Large intestine (tissue), 12 donors: ENCODE measurements at places on chromosomes 1 and 21.

- no peak overlapping the region for H3K4me3 ChIP-seq
- H3K27ac ChIP-seq = no peak overlapping the region
- H3K27me3 ChIP-seq = peaks cover 3% of the 10 kb centered on the region
- H3K4me1 ChIP-seq = no peaks in the 10 kb centered on the region
- H3K36me3 ChIP-seq = no peaks in the 10 kb centered on the region
Measured at GRCh38 chr1:24349891-24350290, 30.7 kb downstream of the GRHL3 start.

DNA sequence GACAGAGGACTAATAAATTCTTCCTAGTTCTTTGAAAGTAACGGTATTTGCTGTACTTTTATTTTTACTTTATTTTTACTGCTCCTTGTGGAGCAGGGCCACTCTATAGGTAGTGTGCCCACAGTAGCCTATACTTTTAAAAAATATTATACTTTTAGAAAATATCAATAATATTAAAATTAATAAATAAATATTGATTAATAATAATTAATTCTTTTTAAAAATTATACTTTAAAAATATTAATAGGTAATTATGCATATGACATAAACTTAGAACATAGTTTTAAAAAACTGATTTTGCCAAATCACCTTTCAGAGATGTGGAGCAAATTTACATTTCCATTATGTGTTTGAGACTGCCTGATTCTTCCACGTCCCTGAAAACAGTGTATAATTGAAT is 30.8 kb downstream of the ZBED6 start:
- no peak overlapping the region for H3K4me3 ChIP-seq
- H3K4me1 ChIP-seq = no peaks in the 10 kb centered on the region
- H3K36me3 ChIP-seq = peaks cover 64% of the 10 kb centered on the region
- no peak for DNase-seq
- no peak overlapping the region for H3K27ac ChIP-seq
- H3K27me3 ChIP-seq = no peaks in the 10 kb centered on the region

GRCh38 chr1:39500862-39501389 is 9.5 kb downstream of the BMP8A start:
- no peak overlapping the region for H3K4me3 ChIP-seq
- H3K4me1 ChIP-seq = no peaks in the 10 kb centered on the region
- DNase-seq = no peak
- no peaks in the 10 kb centered on the region for H3K27me3 ChIP-seq
- H3K36me3 ChIP-seq = no peaks in the 10 kb centered on the region

DNA sequence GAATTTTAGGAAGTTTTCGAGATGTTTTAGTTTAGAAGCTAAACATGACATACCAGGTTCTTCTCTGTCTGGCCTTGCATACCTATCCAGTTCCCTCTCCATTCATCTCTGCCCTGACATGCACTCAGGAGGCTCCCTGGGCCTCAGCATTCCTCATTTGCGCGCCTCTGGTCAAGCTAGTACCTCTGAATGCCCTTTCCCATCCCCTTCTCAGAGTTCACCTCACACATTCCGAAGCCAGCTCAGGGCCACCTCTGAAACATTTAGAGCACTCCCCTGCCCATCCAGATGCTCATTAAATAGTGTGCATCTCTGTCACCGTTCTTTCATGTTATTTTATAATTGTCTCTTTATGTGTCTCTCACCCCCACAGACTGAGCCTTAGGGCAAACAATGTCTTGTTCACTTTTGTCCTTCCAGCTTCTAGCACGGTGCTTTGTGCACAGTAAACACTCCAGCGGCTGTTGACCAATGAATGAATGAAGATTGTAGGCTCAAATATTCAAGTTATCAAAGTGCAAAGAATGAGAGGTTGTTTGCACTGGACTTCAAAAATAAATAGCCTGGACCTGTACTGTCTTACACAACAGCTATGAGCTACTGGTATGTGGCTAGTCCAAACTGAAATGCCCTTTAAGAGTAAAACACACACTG is 1.2 kb upstream of the DHCR24 start:
- H3K36me3 ChIP-seq = peaks cover 2% of the 10 kb centered on the region
- peaks cover 41% of the 10 kb centered on the region for H3K4me1 ChIP-seq
- no peak for DNase-seq

GRCh38 chr1:2098839-2099785 is 48.9 kb downstream of the PRKCZ start:
- peaks cover 50% of the 10 kb centered on the region for H3K36me3 ChIP-seq
- H3K27ac ChIP-seq = no peak overlapping the region
- no peak overlapping the region for H3K4me3 ChIP-seq
- DNase-seq = no peak
- peaks cover 5% of the 10 kb centered on the region for H3K4me1 ChIP-seq

DNA sequence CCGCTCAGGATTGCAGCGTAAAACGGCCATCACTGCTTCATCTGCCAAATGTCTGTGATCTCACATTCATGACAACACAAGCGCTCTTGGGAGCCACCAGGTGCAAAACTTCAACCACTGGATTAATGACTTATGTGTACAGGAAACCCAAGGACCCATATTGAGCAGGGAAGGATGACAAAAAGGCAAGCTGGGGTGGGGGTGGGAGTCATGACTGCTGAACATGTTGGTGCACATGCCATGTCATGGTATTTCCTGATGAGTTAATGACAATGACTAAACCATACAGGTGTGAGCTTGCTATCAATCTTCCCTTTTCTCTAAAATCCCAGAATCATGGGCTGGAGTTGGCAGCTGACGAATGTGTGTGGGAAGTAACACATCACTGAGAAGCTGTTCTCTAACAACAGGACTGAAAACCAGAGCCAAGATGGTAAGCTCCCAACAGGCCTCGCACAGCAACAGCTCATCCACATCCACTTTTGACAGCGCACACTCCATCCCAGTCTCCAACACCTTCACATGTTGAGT is 3.1 kb upstream of the SH2D5 start:
- H3K4me3 ChIP-seq = no peak overlapping the region
- H3K27ac ChIP-seq = no peak overlapping the region
- H3K36me3 ChIP-seq = peaks cover 20% of the 10 kb centered on the region
- H3K27me3 ChIP-seq = peaks cover 21% of the 10 kb centered on the region
- peaks cover 16% of the 10 kb centered on the region for H3K4me1 ChIP-seq
- DNase-seq = no peak

- H3K36me3 ChIP-seq = peaks cover 52% of the 10 kb centered on the region
- H3K27me3 ChIP-seq = peaks cover 15% of the 10 kb centered on the region
- H3K27ac ChIP-seq = peak overlapping the region; percentile 21
- no peak overlapping the region for H3K4me3 ChIP-seq
- peaks cover 21% of the 10 kb centered on the region for H3K4me1 ChIP-seq
Measured at GRCh38 chr1:109239047-109239408, 10.3 kb upstream of the CELSR2 start.

DNA sequence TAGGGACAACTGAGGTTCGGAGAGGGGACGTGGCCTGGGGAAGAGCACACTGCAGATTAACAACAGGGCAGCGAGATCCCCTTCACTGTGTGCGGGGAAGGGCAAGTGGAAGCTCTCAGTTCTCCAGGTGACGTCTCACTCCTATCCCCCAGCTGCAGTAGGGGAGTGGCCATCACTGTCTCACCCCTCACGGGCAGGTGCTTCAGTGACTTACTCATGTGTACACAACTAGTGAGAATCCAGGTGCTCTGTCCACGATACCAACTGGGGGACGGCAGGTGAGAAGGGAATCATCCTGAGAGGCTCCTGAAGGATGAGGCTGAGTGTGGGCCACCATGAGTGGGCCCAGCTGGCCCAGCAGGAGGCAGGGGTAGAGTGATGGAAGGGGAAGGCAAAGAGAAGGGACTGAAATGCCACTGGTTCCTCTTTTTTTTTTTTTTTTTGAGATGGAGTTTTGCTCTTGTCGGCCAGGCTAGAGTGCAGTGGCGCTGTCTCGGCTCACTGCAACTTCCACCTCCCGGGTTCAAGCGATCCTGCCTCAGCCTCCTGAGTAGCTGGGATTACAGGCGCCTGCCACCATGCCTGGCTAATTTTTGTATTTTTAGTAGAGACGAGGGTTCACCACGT is 25.9 kb downstream of the RHBG start:
- H3K27ac ChIP-seq = no peak overlapping the region
- no peak for DNase-seq
- no peaks in the 10 kb centered on the region for H3K4me1 ChIP-seq
- H3K36me3 ChIP-seq = no peaks in the 10 kb centered on the region
- H3K4me3 ChIP-seq = no peak overlapping the region

- H3K4me3 ChIP-seq = no peak overlapping the region
- peak; percentile 68 for DNase-seq
- H3K4me1 ChIP-seq = peaks cover 6% of the 10 kb centered on the region
- peak overlapping the region; percentile 27 for H3K27ac ChIP-seq
- no peaks in the 10 kb centered on the region for H3K36me3 ChIP-seq
- H3K27me3 ChIP-seq = no peaks in the 10 kb centered on the region
Measured at GRCh38 chr1:182235952-182236650, 155.5 kb downstream of the GLUL start.

DNA sequence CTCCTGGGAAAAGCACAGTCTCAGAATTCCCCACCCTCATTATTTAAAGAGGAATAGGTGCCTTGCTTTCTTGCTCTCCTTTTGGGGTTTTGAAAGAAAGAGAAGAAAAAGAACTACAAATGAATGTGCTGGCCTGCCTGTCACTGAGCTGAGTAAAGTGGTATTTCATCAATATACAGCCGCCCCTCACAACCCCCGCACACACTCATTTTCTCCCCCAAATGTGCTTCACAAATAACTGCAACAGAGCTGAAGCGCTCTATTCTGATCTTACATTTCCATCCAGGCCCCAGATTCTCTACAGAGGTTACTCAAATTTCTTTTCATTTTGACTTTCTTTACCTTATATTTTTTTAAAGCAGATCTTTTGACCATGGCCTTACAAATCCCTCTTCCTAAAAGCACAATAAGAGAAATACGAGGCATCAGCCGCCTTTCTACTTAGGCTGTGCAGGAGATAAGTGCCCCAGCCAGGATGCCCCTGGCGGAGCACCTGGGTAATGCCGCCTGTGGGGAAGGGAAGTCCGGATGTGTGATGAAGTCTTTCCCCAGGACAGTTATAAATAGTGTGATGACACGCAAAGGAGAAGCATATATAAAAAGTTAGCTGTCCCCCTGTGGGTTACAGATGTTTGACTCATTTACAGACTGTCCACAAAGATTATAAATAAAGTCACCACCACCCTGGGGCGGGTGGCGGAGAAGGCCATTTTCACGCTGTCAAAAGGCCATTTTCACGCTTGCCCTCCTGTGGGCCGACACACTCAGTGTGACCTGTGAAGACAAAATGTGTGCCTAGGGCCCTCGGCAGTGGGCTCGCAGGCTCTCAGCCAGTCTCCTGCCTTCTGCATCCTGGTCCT is 6.5 kb downstream of the KCNN3 start:
- H3K4me1 ChIP-seq = no peaks in the 10 kb centered on the region
- H3K27ac ChIP-seq = no peak overlapping the region
- H3K27me3 ChIP-seq = peaks cover 63% of the 10 kb centered on the region
- H3K36me3 ChIP-seq = no peaks in the 10 kb centered on the region
- no peak for DNase-seq

GRCh38 chr1:29858646-29859045 is 622.3 kb downstream of the PTPRU start:
- no peak overlapping the region for H3K27ac ChIP-seq
- no peak for DNase-seq
- H3K4me1 ChIP-seq = no peaks in the 10 kb centered on the region
- no peaks in the 10 kb centered on the region for H3K36me3 ChIP-seq
- H3K27me3 ChIP-seq = no peaks in the 10 kb centered on the region

DNA sequence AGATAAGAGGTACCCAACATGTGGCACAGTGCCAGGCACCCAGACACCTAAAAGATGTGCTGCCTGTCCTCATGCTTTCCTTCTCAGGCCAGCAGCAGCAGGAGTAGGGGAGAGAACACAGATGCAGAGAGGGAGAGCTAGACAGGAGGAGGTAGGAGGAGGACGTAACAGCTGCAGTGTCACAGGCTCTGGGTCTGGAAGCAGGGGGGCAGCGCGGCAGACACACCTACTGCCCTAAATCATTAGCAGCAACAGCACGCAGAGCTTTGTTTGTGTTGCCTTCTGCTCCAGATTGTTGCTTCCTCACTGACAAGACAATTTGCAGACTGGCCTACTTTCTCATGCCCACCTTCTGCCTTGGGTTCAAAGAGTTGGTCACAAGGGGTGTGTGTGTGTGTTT is 196.7 kb upstream of the DAB1 start:
- no peak overlapping the region for H3K4me3 ChIP-seq
- H3K27ac ChIP-seq = no peak overlapping the region
- H3K27me3 ChIP-seq = no peaks in the 10 kb centered on the region
- peaks cover 7% of the 10 kb centered on the region for H3K4me1 ChIP-seq
- DNase-seq = no peak
- no peaks in the 10 kb centered on the region for H3K36me3 ChIP-seq

DNA sequence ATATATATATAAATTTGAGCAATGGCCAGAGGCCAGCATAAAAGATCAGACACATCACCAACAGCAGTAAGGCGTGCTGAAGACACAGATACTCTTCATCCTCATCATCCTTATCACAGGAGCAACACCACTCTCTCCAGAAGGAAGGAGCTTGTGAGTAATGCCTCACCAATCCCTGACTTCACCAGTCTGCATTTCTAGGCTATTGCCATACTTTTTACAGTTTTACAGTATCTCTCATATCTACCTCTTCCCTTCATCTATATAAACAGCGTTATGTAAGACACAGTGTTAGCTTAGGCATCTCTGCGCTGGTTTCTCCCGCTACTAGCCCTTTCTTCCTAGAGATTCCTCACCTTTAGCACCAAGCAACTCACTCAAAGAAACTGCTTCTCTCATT is 2.4 kb upstream of the ABL2 start:
- peaks cover 5% of the 10 kb centered on the region for H3K4me1 ChIP-seq
- H3K27me3 ChIP-seq = no peaks in the 10 kb centered on the region
- DNase-seq = no peak
- H3K4me3 ChIP-seq = no peak overlapping the region
- H3K36me3 ChIP-seq = no peaks in the 10 kb centered on the region

- H3K36me3 ChIP-seq = peaks cover 25% of the 10 kb centered on the region
- H3K4me3 ChIP-seq = no peak overlapping the region
- no peaks in the 10 kb centered on the region for H3K27me3 ChIP-seq
- no peaks in the 10 kb centered on the region for H3K4me1 ChIP-seq
Measured at GRCh38 chr1:20891091-20891490, 104.0 kb upstream of the HP1BP3 start.

- no peak overlapping the region for H3K4me3 ChIP-seq
- peak; percentile 93 for DNase-seq
- H3K27me3 ChIP-seq = no peaks in the 10 kb centered on the region
- H3K36me3 ChIP-seq = no peaks in the 10 kb centered on the region
- H3K27ac ChIP-seq = peak overlapping the region; percentile 53
Measured at GRCh38 chr21:41663805-41664788, 102.8 kb downstream of the RIPK4 start.

GRCh38 chr1:214136324-214136919 is 144.5 kb upstream of the SMYD2 start:
- H3K4me1 ChIP-seq = no peaks in the 10 kb centered on the region
- no peaks in the 10 kb centered on the region for H3K27me3 ChIP-seq
- no peak overlapping the region for H3K27ac ChIP-seq
- no peaks in the 10 kb centered on the region for H3K36me3 ChIP-seq

- no peaks in the 10 kb centered on the region for H3K4me1 ChIP-seq
- no peak overlapping the region for H3K4me3 ChIP-seq
- peaks cover 12% of the 10 kb centered on the region for H3K36me3 ChIP-seq
- H3K27ac ChIP-seq = no peak overlapping the region
- no peaks in the 10 kb centered on the region for H3K27me3 ChIP-seq
- no peak for DNase-seq
Measured at GRCh38 chr1:27448982-27449381, 41.0 kb downstream of the WASF2 start.
